HCT116 (cell line): ENCODE measurements at places on chromosomes 3 and 15.
A peak's percentile ranks its signal among the peaks of the same experiment; 100 is the strongest.

- no peak for DNase-seq
Observed at GRCh38 chr3:140384876-140385275, 293.0 kb upstream of the TRIM42 start.

DNA sequence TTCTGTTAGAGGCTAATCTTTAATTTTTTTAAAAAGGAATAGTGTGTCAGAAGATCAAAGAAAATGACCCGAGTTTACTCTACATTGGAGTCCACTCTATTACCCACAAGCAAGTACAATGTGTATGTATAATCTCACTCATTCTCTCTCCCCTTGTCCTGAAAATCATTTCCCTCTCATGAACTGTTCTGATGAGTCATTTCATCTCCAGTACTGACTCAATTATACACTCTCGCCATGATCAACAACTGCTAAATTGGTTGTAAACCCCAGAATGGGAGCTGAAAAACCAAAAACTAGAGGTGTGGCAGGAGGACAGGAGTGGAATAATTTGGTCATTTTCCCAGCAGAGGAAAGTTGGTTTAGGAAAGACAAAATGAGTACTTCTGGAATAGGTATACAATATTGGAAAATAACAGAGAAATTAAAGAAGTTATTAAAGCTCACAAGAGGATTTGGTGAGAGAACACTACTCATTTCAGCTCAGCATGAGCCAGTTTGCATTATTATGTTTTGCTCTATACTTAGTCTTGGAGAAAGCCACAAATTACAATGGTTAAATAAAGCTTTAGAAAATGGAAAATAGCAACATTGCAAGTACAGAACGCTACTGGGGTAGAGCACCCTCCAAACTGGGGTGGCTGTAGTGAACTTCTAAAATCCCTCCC lies 144.3 kb upstream of the PFN2 start:
- DNase-seq: no peak

GRCh38 chr3:61927332-61927731 lies 366.0 kb downstream of the PTPRG start:
- no peak for DNase-seq

DNA sequence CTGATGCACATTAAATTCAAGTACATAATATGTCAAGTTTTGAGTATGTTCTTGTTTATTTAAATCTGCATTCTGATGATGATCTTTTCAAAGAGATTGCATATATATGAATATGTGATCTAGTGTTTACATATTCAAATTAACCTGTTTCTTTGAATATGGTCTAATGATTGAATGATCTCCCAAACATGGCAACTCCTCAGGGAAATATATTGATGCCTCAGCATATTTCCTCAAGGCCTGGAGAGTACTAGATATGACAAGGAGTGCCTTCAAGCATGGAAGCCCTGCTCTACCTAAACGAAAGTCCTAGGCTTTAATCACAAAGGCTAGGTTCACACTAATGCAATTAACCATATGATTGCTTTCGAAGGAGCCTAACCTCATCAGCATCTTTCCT lies 532.8 kb downstream of the ZIC1 start:
- DNase-seq: no peak

DNA sequence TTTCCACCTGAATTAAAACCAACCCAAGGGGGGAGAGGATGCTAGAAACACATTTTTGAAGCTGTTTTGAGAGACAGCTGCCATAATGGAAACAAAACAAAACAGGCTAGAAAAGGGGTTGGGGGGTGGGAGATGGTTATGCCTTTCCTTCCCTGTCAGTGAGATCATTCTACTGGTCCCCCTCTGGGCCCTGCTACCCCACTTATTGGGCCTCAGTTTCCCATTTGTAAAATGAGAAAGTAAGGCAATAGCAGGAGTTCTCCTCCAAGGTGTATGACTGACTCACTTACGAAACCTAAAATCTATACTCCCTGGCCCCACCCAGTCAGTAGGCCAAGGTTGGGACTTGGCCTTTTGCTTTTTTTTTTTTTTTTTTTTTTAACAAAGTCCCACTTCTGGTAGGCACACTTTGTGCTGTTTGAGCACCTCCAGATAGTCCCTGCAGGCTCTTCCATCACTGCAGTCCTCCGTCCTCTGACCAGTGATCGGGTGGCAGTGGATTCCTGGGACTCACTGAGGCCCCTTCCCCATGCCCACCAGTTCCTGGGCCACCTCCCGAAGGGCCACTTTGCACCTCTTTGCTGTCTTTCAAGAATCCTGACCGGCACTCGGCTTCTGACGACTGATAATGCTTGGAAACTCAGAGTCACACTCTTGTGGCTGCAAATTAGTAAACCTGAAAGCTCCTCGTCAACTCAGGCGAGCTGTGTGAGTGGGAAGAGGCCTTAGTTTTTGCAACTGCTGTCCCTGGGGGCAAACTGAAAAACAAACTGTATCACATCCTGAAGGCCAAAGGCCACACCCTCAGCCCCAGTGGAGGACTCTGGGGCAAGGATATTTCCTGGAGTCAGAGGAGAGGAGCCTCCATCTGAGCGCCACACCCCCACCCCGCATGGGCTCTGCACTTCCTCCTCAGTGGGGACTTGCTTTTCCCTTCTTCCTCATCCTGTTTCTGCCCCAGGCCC lies 6.7 kb upstream of the PSTPIP1 start:
- no peak for DNase-seq

DNA sequence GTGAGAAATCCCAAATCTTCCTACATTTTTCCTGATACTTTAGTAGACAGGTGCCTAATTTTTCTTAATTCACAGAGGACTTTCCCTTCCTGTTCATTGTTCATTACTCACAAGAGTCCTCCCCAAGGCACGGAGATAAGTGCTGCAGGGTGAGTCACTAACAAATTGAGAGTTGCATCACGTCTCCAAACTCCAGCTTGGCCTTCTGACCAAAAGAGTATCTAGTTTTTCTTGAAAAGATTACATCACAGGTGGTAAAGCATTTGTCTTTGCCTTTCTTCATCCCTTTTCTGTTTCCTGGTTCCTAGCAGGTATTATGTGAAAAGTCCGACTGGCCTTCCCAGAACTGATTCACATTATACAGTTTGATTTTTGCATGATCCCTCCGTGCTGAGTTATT lies 24.9 kb upstream of the RASGRP1 start:
- DNase-seq: no peak

- peak; percentile 77 for DNase-seq
Observed at GRCh38 chr15:48352474-48353072, 21.3 kb downstream of the DUT start.

GRCh38 chr3:114216186-114216970 lies 21.0 kb downstream of the ZNF80 start:
- DNase-seq: no peak

- DNase-seq: no peak
Observed at GRCh38 chr3:64852738-64853137, 164.9 kb upstream of the ADAMTS9 start.

GRCh38 chr3:46324036-46324435 lies 29.9 kb upstream of the CCR2 start:
- DNase-seq: no peak

DNA sequence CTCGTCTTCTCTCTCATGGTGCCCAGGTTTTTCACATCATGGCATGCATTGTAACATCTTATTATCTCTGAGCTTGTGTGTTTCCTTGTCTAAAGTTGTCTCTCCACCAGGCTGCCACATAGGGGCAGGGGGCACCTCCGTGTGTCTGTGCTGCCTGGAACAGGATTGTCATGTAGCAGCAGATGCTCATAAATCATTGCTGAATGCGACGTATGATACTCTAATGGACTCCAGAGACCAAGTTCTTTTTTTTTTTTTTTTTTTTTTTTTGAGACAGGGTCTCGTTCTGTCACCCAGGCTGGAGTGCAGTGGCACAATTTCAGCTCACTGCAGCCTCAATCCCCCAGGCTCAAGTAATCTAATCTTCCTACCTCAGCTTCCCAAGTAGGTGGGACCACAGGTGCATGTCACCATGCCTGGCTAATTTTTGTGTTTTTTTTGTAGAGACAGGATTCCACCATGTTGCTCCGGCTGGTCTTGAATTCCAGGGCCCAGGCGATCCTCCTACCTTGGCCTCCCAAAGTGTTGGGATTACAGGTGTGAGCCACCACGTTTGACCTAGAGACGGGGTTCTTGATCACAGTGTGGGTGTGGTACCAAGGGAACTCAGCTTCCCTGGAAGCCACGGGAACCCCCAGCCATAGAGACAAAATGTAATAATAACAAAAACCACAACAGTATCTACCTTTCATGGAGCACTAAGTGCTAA lies 4.7 kb upstream of the DNASE1L3 start:
- no peak for DNase-seq

DNA sequence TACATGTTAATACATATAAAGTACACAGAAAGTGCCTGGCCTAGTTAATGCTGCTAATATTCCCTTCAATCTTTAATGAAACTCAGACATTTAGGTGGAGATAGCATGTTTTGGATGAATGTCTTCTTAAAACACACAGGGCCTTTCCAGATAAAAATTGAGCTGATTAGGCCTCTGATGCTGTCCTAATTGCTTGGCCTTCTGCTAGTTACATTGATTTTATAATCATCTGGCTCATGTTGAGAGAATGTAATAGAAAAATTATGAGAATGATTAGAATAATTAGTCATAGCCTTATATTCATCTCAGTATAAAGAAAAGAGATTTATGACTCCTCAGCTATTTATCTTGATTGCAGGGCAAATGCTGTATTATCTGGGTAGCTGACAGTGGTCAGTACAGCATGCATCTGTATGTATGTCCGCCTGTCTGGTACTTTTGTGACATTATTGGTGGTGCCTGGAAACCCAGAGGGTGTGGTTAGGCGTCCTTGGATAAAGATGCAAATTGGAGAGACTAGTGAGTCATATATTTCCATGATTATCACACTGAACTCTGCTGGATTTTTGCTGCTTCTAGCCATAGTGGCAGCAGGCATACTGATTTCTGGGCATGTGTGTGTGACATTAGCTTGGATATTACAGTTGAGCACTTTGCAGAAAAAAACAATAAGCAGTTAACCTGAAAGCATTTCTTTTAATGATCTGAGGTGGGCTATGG lies 120.8 kb downstream of the FEZF2 start:
- DNase-seq: no peak

DNA sequence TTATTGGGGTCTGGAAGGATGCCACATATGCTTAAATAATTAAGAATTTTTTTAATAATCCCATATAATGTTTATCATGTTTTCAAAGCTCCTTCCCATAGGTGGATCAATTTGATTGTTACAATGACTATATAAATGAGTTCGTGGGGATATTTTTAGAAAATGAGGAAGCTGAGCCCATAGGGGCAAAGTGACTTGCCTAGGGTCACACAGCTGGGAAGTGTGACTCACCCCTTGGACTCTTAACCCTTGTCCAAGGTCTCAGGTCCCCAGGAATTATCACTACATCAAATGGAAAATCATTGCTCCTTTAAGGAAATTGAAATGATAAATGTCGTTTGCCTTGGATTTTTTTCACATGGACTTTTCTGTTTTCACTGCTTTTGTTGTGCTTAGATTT lies 161.2 kb upstream of the RGMA start:
- DNase-seq: no peak

GRCh38 chr3:69683082-69683806 lies 56.0 kb upstream of the MITF start:
- no peak for DNase-seq

GRCh38 chr3:24004171-24004938 lies 59.3 kb downstream of the NR1D2 start:
- no peak for DNase-seq

DNA sequence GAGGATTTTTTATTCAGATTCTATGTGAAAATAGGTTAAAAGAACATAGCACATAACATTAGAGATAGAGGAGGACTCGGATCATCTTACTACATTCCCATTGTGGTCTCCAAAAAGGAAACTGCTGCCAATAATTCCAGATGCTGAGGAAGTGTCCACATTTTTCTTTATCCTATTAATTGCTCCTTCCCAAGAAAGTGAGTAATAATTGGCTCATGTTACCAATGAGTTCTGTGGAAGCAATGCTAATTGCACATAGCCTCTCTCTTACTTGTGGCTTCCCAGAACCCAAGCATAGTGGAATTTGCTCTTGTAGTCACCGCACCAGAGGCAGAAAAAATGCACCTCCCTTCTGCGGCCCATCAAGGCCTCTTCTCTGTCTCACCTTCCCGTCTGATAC lies 208.4 kb downstream of the PLOD2 start:
- DNase-seq: no peak

GRCh38 chr3:120708408-120708807 lies 26.4 kb upstream of the HGD start:
- no peak for DNase-seq

DNA sequence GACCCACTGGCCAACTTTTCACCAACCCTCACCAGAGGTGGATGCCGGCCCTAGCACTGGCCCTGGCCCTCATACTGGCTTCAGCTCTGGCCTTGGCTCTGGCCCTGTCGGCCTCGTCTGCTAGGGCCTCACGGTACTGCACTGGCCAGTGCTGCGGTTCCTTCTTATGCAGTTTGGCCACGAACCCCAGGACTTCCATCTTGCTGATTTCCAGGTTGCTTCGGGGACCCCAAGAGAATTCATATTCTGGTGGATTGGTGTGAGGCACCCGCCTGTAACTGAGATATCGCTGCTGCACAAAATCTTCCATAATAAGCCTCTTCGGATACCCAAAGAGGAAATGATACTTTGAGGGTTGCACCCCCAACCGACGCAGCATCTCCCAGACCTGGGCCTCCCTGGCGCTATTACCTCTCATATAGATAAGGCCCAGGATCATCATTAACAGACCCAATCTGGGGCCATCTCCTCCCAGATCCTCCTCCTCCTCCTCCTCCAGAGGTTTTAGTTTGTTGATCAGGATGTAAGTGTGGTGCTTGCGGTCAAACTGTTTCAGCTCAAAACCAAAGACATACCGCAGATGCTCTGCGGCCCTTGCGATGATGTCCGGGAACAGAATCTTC lies 883 bp downstream of the MAGEF1 start:
- no peak for DNase-seq

GRCh38 chr3:13501958-13502790 lies 22.1 kb downstream of the HDAC11 start:
- DNase-seq: no peak

- DNase-seq: no peak
Observed at GRCh38 chr3:178505832-178506231, 30.4 kb upstream of the KCNMB2 start.

DNA sequence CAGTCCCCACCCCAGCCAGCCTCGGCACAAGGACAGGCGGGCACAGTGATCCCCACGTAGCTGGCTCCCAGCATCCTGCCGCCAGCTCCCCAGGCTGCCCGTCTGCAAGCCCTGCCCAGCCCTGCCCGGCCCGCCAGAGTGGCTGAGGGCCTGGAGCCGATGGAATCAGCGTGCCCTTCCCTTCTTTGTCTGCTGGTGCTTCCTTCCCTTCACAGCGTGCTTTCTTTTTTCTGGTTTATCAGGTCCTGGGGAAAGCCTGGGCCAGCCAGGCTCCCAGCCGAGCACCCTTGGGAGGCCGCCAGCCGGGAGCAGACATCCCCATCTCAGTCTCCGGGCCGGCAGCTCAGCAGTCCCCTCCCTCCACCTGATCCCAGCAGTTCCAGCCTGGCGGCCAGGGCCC lies 54.7 kb upstream of the SMAD6 start:
- no peak for DNase-seq

DNA sequence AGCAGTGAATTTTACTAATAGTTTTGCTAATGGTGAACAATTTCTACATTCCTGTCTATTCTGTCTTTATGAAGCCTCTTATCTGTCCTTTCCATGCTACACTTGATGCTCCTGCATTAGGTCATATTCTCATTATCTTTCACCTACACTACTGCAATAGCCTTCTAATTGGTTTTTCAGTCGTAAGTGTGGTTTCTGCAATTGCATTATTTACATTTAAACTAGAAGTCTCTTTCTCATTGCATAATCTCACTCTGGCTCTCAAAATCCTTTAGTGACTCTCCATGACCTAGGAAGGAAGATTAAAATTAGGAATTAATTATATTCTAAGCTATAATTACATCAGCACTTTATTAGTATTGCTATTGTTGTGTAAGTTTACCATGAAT lies 686.5 kb downstream of the IGSF11 start:
- no peak for DNase-seq

GRCh38 chr3:134797741-134798451 lies 2.8 kb downstream of the EPHB1 start:
- DNase-seq: no peak
